ENCODE measurements at places on chromosomes 12 and 14.

- no peak for DNase-seq
These were observed 184.4 kb downstream of the KIF26A start for GRCh38 chr14:104322531-104323366.

GRCh38 chr14:94638339-94638738 lies 26.1 kb downstream of the SERPINA3 start:
- DNase-seq, result no peak

- DNase-seq, result no peak
These were observed 47.3 kb upstream of the FZD10 start for GRCh38 chr12:130114952-130115351.

- no peak for DNase-seq
These were observed 40.9 kb upstream of the FZD10 start for GRCh38 chr12:130121226-130122000.

DNA sequence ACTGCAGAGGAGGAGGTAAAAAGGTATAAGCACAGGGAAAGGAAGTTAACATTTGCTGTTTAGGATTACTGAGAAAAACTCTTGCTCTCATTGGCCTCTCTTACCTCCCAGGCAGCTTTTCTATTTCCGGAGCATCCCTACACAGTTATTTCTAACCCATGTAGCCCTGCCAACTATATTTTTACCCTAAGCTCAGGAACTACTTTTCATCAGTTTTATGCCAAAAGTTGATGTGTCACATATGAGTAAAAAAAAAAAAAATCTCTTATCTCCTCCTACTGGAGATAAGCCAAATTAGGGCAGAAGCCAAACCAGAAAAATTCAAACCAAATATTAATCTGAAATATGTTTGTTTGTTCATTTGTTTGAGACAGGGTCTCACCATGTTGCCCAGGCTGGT lies 34.4 kb upstream of the PSMA6 start:
- no peak for DNase-seq

DNA sequence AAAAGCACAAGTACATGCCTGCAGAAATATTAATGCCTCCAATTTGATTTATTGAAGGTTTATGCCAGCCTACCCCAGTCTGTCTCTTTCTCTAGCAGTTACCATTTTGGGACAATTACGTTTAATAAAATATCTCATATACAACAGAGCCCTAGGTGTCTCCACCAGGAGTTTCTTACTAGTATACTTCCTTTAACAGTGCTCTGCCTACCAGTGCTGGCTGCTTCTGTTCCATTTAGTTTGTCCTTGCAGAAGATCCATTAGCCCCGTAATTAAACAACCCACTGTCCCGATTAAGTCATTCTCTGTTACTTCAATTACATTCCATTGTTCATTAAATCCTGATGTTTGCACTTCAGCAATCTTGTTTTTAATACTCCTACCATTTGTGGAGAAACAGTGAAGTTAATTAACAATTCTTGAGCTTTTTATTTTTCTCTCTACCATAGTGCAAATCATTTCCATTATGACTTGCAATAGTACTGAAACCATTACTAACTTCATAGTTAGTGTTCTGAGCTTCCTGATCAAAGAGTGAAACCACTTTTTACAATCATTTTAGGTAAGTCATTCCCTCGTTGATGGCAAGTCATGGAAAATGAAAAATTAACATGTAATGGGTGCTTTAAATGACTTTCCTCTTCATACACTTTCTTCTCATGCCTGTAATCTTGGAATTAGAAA lies 121.1 kb downstream of the PLXNC1 start:
- no peak for DNase-seq

GRCh38 chr12:62689042-62689839 lies 222.6 kb downstream of the MON2 start:
- DNase-seq, result no peak

GRCh38 chr12:42017051-42017450 lies 127.6 kb downstream of the GXYLT1 start:
- DNase-seq, result no peak

GRCh38 chr12:39618701-39619100 lies 902 bp downstream of the ABCD2 start:
- DNase-seq, result no peak

GRCh38 chr12:89566615-89567014 lies 40.8 kb upstream of the POC1B start:
- DNase-seq, result no peak

- no peak for DNase-seq
These were observed 9.4 kb downstream of the KCNA1 start for GRCh38 chr12:4918950-4919660.

DNA sequence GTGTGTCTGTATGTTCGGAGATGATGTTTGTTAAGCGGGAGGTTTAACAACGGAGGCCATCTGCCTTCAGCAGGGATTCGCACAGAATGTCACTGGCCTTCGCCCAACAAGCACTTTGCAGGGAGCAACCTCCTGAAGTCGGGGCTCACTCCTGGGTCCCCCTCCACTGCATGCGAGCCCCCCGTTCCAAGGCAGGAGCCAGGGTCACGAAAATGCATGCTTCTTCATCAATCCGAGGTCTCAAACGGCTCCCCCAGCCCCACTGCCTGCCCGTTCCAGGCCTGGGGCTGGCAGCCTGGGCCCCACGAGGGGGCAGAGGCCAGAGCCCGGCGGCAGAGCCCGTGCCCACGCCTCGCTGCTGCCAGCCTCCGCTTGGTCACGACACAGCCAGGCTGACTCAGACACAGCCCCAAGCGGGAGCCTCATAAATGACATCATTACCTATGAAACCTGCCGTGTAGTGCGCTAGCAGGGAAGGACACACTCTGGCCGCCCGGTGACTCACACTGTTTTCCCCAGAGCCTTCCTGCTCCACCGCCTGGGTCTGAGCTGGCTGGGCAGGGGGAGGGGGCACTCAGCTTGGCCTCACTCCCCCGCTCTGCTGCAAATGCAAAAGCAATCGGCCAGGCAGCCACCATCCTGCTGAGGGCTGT lies 169.5 kb upstream of the RTL1 start:
- DNase-seq, result no peak

All from effector CD8-positive, alpha-beta T cell (primary cell).